Anterior cingulate cortex (tissue), 58 donors: ENCODE measurements at places on chromosomes 12 and 14.

- DNase-seq: no peak
Observed at GRCh38 chr14:91155626-91156089, 41.8 kb downstream of the DGLUCY start.

DNA sequence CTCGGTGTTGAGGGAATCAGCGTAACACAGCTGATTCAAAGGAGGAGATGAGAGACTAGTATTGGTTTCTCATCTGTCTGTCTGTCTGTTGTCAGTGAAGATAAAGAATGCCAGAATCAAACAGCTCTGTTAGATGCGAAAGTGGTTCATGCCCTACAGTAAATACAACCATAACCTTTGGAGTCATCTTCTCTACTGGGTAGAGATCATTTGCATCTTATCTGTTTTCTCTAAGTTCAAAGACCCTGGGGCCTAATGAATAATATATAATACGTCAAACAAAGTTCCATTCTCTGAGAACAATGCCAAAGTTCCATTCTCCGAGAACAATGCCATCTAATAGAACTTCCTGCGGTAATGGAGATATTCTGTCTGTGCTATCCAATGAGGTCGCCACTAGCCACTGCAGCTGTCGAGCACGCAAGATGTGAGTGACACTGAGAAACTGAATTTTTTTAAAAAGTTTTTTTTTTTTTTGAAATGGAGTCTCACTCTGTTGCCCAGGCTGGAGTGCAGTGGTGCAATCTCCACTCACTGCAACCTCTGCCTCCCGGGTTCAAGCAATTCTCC, 6.6 kb downstream of the IL31 start:
- DNase-seq: no peak

- DNase-seq: no peak
Observed at GRCh38 chr12:10503460-10503859, 2.2 kb upstream of the EIF2S3B start.

DNA sequence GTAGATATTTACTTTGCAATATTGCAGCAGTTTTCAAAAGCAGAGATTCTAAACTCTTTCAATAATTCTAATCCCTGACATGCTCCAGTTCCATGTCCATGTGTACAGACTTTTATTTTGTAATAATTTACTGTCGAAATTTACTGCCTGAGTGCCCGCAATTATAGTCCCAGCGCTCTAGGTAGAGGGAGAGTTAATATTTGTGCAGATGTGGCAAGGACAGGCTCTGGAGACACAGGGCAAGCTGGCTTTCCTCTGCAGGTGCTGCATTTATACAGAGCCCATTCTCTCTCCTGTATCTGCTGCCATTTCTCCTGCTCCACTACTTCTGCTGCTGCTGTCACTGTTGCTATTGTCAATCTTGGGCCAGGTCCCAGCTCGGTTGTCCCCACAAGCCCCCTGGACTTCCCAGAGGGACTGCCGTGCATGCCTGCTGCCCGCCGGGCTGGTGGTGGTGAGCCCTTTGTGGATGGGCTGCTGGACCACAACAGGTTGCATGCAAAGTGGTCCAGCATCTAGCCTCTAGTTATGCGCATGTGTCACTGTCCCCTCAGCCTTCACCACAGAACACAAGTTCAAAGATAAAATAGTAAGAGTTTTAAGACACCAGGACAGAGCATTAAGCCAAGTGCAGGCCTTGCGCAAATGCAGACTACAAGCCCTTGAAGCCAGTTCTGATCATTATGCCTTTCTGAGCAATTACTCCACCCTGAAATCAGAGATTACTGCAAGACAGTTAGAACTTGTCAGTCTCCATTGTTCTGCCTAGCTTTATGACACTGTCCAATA, 40.8 kb upstream of the CSRP2 start:
- no peak for DNase-seq

DNA sequence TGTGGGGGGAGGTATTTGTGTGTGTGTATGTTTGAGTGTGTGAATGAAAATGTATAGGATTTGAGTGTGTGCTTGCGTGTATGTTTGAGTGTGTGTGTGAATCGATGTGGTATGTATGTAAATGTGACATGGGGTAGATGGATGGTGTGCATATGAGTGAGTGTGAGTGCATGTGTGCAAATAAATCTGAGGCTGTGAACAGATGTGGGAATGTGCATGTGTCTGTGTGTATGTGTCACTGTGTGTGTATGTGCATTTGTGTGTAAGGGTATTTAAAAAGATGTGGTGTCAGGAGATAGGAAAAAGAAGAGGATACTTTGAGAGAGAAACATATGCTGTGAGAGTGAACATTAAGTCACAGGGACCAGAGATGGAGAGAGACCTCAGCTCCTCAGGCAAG, 539.6 kb downstream of the MED13L start:
- no peak for DNase-seq
